ENCODE measurements at places on chromosomes 1 and 21. TPM values are rescaled to one million over a fixed set of nuclear protein-coding genes. Genes with fewer than 3 reads are reported as not detected.

DNA sequence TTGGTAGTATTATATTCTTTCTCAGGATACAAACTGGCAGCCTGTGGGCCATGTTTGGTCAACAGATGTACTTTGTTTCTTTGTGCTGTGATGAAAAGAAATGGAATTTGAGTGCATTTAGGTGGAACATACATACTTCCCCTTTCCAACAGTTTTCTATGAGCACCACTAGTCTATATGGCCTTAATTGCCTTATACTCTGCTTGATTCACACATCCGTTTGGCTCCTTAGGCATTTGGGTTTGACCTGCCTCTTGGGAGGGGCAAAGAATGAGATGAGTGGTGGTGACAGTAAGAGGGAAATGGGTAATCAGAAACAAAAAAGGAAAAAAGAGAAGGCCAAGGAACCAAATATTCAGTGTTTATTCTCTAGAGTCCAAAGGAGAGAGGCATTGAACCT, 17.0 kb downstream of the CFAP126 start:
- no peaks in the 10 kb centered on the region for H3K27me3 ChIP-seq
- H3K36me3 ChIP-seq = peaks cover 16% of the 10 kb centered on the region
- no peak overlapping the region for H3K4me3 ChIP-seq
- no peak for DNase-seq
- H3K4me1 ChIP-seq = peaks cover 21% of the 10 kb centered on the region

GRCh38 chr1:19654886-19655717, 9.6 kb upstream of the HTR6 start:
- no peak for DNase-seq
- no peaks in the 10 kb centered on the region for H3K36me3 ChIP-seq
- H3K27ac ChIP-seq = no peak overlapping the region
- H3K4me3 ChIP-seq = no peak overlapping the region
- H3K27me3 ChIP-seq = no peaks in the 10 kb centered on the region

DNA sequence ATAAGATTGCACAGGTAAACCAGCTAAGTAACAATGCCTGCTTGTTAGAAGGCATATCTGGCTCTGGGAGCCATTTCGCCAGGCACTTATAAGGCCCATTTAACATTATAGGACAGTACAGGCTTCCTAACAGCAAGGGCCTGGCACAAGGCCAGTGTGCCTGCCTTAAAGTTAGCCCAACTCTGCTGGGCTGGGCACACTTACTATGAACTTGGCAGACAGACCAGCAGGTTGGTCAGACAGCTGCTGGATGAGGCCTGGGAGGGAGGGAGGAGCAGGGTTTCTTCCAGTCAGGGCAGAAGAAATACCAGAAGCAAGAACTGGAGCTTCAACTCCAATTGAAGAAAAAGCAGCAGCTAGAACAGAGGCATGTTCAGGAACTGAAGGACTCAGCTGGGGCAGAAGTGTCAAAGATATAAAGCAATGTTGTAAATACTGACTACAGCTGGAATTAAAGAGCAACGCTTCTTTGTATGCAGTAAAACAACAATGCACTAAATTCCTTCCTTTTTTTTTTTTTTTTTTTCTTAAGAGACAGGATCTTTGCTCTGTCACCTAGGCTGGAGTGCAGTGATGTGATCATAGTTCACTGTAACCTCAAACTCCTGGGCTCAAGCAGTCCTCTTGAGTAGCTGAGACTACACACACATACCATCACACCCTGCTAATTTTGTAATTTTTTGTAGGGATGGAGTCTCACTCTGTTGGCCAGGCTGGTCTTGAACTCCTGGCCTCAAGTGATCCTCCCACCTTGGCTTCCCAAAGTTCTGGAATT, 4.9 kb downstream of the CACHD1 start:
- peaks cover 44% of the 10 kb centered on the region for H3K27me3 ChIP-seq
- no peak overlapping the region for H3K4me3 ChIP-seq
- no peaks in the 10 kb centered on the region for H3K36me3 ChIP-seq
- DNase-seq = no peak
- no peak overlapping the region for H3K27ac ChIP-seq

GRCh38 chr1:164261691-164262240, 297.2 kb upstream of the PBX1 start:
- H3K36me3 ChIP-seq = no peaks in the 10 kb centered on the region
- no peak overlapping the region for H3K27ac ChIP-seq
- no peaks in the 10 kb centered on the region for H3K4me1 ChIP-seq
- H3K4me3 ChIP-seq = no peak overlapping the region

GRCh38 chr1:207868251-207868773, 42.6 kb downstream of the CD34 start:
- no peaks in the 10 kb centered on the region for H3K27me3 ChIP-seq
- H3K36me3 ChIP-seq = peaks cover 37% of the 10 kb centered on the region
- peak overlapping the region; percentile 93 for H3K4me3 ChIP-seq
- DNase-seq = peak; percentile 73
- H3K27ac ChIP-seq = peak overlapping the region; percentile 90

GRCh38 chr1:58791106-58791505, 7.3 kb upstream of the JUN start:
- H3K4me1 ChIP-seq = peaks cover 19% of the 10 kb centered on the region
- DNase-seq = no peak
- H3K27me3 ChIP-seq = no peaks in the 10 kb centered on the region

DNA sequence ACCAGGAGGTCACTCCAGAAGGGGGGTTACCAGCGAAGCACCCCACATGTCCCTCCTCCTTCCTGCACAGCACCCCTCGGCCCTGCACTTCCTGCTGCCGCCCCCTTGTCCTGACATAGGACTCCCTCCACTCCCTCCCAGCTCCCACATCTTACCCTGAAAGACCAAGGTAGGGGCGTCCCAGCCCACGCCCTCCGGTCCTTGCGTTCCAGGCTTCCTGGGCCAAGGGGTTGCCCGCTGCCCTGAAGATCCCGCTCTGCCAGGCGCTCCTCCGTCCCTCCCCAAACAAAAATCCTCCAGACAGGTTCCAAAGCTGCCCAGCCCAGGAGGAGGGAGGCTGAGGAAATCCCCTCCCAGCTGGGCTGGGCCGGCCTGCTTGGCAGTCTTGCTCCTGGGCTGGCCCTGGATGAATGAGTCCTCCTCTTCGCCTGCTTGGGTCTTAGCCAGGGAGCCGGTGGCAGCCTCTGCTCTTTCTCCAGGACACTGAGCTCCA, at the start of gene RHBDL2:
RHBDL2 (minus strand) TSS at position 304 of the 493 bp plus-strand sequence. CDS start 22,618 bp downstream, outside the sequence.
- H3K4me1 ChIP-seq = no peaks in the 10 kb centered on the region
- H3K4me3 ChIP-seq = no peak within 1 kb of the TSS
- DNase-seq = no peak
- no peaks in the 10 kb centered on the region for H3K36me3 ChIP-seq
- no peaks in the 10 kb centered on the region for H3K27me3 ChIP-seq

- no peaks in the 10 kb centered on the region for H3K36me3 ChIP-seq
- H3K27me3 ChIP-seq = no peaks in the 10 kb centered on the region
- no peaks in the 10 kb centered on the region for H3K4me1 ChIP-seq
- no peak overlapping the region for H3K27ac ChIP-seq
- DNase-seq = no peak
Measured at GRCh38 chr1:232568331-232568852, 61.5 kb downstream of the SIPA1L2 start.

- no peak overlapping the region for H3K4me3 ChIP-seq
- DNase-seq = no peak
- H3K27me3 ChIP-seq = no peaks in the 10 kb centered on the region
- peaks cover 4% of the 10 kb centered on the region for H3K4me1 ChIP-seq
- H3K27ac ChIP-seq = no peak overlapping the region
- no peaks in the 10 kb centered on the region for H3K36me3 ChIP-seq
Measured at GRCh38 chr21:38303300-38303699, 46.5 kb downstream of the KCNJ15 start.

- peaks cover 9% of the 10 kb centered on the region for H3K36me3 ChIP-seq
- peak overlapping the region; percentile 34 for H3K27ac ChIP-seq
- H3K4me1 ChIP-seq = peaks cover 22% of the 10 kb centered on the region
- H3K4me3 ChIP-seq = no peak overlapping the region
Measured at GRCh38 chr1:37944086-37944763, 2.6 kb downstream of the INPP5B start.

GRCh38 chr1:43052786-43053439, 94.2 kb upstream of the SLC2A1 start:
- H3K27me3 ChIP-seq = peaks cover 12% of the 10 kb centered on the region
- H3K27ac ChIP-seq = no peak overlapping the region
- no peak overlapping the region for H3K4me3 ChIP-seq
- peaks cover 8% of the 10 kb centered on the region for H3K4me1 ChIP-seq
- DNase-seq = no peak

GRCh38 chr1:51956528-51957509, 33.7 kb downstream of the RAB3B start:
- no peak overlapping the region for H3K4me3 ChIP-seq
- H3K27me3 ChIP-seq = peaks cover 7% of the 10 kb centered on the region
- DNase-seq = no peak
- peaks cover 6% of the 10 kb centered on the region for H3K4me1 ChIP-seq
- no peak overlapping the region for H3K27ac ChIP-seq
- no peaks in the 10 kb centered on the region for H3K36me3 ChIP-seq

DNA sequence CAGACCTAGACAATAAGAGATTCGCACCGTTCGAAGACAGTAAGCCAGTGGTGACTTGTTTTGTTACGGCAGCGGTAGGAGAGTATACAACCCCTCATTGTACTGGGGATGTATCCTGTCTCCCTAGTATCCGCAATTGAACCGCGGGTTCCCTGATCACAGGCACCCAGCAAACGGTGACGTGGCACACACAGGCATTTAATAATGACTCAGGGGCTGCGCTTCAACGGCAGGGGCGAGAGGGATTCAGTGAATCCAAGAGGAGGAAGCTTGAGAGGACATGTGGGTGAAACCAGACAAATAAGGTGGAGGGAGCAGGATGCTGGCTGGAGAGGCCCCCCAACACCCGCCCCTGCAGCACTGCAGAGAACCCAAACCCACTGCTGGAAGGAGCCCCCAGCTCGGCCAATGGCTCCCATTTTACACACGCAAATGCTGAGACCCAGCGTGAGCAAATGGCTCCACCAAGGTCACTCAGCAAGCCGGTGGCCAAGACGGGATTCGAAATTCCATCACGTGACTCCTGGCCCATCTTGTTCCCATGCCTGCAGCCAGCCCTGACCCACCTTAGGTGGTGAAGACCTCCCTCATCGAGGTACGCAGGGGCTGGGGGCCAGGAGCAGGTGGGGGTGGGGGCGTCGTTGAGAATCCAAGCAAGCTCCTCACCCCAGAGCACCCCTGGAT, 149.9 kb downstream of the SYF2 start:
- DNase-seq = no peak
- peaks cover 1% of the 10 kb centered on the region for H3K36me3 ChIP-seq
- peaks cover 39% of the 10 kb centered on the region for H3K27me3 ChIP-seq
- H3K4me1 ChIP-seq = no peaks in the 10 kb centered on the region
- no peak overlapping the region for H3K27ac ChIP-seq
- H3K4me3 ChIP-seq = no peak overlapping the region

- H3K36me3 ChIP-seq = peaks cover 17% of the 10 kb centered on the region
- H3K27ac ChIP-seq = no peak overlapping the region
- H3K4me1 ChIP-seq = no peaks in the 10 kb centered on the region
- H3K27me3 ChIP-seq = no peaks in the 10 kb centered on the region
Measured at GRCh38 chr1:3828391-3828790, 28.6 kb downstream of the CEP104 start.

DNA sequence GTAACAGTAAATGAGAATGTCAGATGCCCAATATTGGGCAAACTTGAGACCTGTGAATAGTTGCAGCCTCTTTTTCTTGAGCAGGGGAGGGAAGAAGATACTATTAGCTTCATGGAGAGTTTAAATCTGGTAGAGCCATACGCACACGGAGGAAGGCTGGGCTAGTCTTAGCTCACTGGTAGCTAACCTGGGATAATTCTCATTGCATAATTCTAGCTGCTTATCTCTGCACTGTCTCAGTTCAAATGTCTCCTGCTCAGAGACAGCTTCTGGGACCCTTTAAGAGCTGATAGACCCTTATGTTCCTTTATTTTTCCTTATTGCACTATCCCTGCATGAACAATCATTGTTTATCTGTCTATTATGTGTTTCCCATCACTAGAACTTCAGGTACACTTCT, 8.4 kb downstream of the C1orf87 start:
- H3K27me3 ChIP-seq = no peaks in the 10 kb centered on the region
- H3K4me1 ChIP-seq = no peaks in the 10 kb centered on the region
- no peak for DNase-seq

DNA sequence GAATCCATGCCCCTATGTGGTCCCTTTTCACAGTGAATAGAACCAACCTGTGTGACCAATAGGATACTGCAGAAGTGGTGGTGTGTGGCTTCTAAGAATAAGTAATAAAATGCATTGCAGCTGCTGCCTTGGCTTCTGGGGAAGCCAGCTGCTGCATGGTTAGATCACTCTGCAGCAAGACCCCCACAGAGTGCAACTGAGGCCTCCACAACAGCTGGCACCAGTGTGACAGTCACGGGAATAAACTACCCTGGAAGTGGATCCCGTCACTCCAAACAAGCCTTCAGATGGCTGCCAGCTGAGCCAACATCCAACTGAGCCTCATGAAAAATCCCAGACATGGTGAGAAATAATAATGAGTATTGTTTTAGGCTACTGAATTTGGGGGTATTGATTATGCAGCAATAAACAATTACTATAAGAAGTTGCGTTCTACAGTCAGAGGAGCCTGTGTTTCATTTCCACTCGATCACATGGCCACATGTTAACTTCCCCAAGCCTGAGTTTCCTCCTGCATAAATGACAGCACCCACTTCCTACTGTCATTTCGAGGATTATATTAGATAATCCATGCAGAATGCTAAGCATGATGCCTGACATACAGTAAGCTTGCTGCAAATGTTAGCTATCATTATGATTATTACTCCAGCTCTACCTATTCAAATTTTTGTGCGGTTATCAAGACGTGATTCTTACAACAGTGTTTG, 20.8 kb upstream of the COG2 start:
- no peak overlapping the region for H3K27ac ChIP-seq
- no peak overlapping the region for H3K4me3 ChIP-seq
- no peak for DNase-seq
- no peaks in the 10 kb centered on the region for H3K4me1 ChIP-seq
- no peaks in the 10 kb centered on the region for H3K36me3 ChIP-seq

EFNA3 gene
- 1.9 TPM for total RNA-seq

MYBPHL gene
- total RNA-seq = not detected

HSPA6 gene
- total RNA-seq = 1.1 TPM

C1QTNF12 gene
- total RNA-seq = 2.0 TPM

APCS gene
- not detected for total RNA-seq

TNFRSF8 gene
- total RNA-seq = 14.8 TPM

EDARADD gene
- 3.7 TPM for total RNA-seq

RRP15 gene
- 17.8 TPM for total RNA-seq

FAM78B gene
- 0.15 TPM for total RNA-seq

KIF17 gene
- not detected for total RNA-seq

All from activated CD8-positive, alpha-beta memory T cell treated with anti-CD3 and anti-CD28 coated beads, Interleukin-2, amount 10 ng/mL, durations not matched to agents 7 days and 5 days (primary cell).